ENCODE measurements at places on chromosomes 4 and X.

DNA sequence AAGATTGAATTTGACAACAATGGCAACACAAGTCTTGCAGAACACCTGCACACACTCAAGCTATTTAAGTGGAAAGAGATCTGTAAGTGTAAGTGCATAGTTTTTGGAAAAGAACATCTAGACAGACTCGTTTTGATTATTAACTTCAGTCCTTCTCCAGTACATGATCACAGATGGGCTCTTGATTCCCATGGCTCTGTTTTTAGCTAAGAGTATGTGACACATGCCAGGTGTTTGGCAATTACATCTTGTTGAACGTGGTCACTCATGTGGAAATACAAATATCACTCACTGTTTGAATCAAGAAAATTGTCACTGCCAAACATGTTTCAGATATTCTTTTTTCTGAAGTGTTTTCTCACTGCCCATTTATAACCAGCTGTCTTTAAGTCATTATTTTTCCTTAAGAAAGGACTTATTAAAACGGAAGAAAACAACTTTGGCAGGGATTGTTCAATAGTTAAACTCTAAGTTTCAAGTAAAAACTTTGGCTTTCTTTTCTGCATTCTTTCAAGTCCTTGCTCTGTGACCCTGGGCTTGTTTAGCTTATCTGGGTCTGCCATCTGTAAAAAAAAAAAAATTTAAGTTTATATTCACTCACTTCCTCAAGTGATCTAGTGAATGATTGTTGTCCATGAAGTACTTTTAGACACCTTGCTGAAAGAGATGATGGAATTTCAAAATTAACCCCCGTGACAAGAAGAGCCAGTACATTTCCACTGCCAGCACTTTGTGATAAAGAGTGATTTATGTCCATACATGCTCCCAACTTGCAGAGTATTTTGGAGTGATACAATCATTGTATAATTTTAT lies 125.4 kb downstream of the ATXN3L start:
- no peak for DNase-seq

DNA sequence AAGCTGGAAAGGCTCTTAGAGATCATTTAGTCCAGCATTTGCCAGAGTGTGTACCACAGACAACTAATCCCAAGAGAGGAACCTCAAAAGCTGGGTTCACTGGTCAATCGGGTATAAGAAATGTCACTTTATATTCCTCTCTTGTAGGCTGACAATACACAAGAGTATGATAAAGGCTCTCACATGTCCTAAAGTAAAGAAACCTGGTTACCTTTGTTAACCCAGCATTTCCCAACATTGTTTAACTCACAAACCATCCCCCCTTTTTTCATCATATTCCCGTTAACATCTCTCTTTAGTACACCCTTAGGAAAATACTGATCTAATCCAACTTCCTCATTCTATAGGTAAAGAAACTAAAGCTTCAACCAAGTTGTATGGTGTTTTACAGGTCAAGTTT lies 74.4 kb downstream of the MBNL3 start:
- DNase-seq, result no peak

GRCh38 chrX:46959101-46959500 lies 46.9 kb downstream of the JADE3 start:
- DNase-seq, result no peak

- no peak for DNase-seq
Measured at GRCh38 chrX:72050011-72050410, 81.7 kb downstream of the RTL5 start.

GRCh38 chrX:154751669-154752271 lies 893 bp upstream of the GAB3 start:
- DNase-seq, result no peak

GRCh38 chr4:173448608-173449379 lies 49.9 kb upstream of the SCRG1 start:
- no peak for DNase-seq

GRCh38 chr4:47686294-47686872 lies 151.5 kb downstream of the CORIN start:
- DNase-seq, result no peak

GRCh38 chr4:139300431-139301112 lies 733 bp upstream of the NAA15 start:
- no peak for DNase-seq

- no peak for DNase-seq
Measured at GRCh38 chr4:186248643-186249042, 17.3 kb upstream of the F11 start.

- DNase-seq, result no peak
Measured at GRCh38 chr4:163649557-163650091, 155.1 kb downstream of the TMA16 start.

DNA sequence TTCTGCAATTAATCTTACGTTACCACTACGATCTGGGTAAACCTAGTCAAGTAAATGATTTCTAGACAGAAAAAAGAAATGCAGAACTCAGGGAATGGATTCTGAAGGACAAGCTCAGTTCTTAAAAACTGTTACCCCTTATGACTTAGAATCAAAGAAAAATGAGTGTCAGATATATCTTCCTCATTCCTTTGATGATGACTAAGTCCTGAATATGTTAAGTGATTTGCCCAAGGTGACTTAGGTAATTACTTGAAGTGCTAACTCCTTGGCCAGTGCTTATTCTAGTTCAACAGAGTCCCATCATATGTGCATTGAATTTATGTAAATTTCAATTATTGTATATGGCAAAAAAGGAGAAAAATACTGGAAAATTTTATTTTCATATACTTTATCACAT lies 92.5 kb downstream of the PPEF1 start:
- DNase-seq, result no peak

DNA sequence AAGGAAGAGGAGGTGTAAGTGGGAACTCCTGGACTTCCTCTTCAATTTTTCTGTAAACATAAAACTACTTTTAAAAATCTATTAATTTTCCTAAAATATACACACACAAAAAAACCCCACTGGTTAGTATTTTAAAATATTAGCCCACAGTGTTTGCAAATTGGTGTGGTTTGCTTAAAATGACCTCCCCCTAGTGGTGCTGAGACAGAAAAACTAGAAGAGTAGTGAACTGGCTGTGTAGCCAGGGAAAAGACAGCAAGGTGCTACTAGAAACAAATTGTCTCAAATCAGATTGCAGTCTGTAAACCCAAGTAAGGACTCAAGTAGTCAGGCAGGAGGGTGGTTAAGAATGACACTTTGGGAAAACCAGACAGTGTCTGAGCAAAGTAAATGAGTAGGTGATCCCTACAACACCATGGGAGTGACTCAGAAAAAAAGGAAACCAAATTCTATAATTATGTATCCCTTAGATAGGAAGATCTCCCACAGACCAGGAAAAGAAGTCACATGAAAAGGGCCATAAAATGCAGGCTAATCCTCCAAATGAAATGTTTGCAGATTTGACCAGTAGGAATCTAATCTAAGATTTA lies 26.0 kb downstream of the AMTN start:
- DNase-seq, result no peak

DNA sequence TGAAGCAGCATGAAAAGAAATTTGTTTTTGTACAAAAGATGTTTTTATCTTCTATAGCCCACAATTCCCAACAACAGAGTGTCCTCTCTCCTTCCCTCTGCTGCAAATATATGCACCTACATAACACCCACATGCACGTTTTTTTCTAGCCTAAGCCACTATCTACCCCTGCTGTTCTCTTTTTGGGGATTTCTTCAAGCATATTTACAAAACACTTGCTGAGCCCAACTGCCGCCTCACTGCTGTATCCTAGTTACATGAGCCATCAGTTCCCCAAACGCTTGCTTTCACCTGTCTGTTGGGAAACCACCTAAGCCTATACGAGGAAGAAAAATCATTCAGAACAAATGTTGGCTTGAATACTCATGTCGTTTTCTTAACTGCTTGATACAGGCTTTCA lies 127.2 kb downstream of the CHRNA9 start:
- DNase-seq, result no peak

- peak; percentile 76 for DNase-seq
Measured at GRCh38 chrX:23901805-23902204, 5.9 kb downstream of the APOO start.

- DNase-seq, result no peak
Measured at GRCh38 chr4:30116401-30116800, 603.8 kb upstream of the PCDH7 start.

GRCh38 chr4:123406872-123407271 lies 10.3 kb downstream of the SPRY1 start:
- no peak for DNase-seq

GRCh38 chr4:125319311-125319710 lies 4.6 kb downstream of the FAT4 start:
- no peak for DNase-seq

DNA sequence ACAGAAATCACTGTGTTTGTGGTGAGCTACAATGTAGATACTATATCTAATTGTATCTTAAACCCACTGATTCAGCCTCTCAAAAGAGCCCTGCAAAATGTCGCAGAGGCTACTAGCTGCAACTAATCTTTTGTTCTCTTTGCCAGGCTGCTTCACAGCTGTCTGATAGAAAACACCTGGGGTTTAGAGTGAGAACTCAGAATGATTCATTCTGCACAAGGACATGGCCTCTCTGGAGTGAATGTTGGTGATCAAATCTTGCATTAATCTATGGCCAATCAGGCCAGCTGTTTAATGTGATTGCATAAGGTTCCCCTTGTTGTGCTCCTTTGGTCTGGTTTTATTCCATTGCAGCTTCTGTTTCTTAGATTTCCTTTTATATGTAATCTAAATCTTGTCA lies 100.3 kb downstream of the EMCN start:
- no peak for DNase-seq

DNA sequence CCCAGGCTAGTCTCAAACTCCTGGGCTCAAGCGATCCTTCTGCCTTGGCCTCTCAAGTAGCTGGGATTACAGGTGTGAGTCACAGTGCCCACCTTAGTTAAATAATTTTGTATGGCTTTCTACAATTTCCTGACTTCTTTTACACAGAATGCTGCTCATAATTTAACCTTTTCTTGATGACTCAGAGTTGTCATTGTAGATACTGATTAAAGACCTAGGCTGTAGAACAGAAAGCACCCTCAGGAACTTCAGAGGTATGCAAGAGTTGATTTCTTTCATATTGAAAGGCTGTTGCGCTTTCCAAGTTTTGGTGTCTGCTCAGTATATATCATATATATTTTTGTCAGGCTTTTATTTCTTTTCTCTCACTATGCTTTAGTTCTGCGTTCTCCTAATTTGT lies 21.1 kb upstream of the GPR34 start:
- no peak for DNase-seq

DNA sequence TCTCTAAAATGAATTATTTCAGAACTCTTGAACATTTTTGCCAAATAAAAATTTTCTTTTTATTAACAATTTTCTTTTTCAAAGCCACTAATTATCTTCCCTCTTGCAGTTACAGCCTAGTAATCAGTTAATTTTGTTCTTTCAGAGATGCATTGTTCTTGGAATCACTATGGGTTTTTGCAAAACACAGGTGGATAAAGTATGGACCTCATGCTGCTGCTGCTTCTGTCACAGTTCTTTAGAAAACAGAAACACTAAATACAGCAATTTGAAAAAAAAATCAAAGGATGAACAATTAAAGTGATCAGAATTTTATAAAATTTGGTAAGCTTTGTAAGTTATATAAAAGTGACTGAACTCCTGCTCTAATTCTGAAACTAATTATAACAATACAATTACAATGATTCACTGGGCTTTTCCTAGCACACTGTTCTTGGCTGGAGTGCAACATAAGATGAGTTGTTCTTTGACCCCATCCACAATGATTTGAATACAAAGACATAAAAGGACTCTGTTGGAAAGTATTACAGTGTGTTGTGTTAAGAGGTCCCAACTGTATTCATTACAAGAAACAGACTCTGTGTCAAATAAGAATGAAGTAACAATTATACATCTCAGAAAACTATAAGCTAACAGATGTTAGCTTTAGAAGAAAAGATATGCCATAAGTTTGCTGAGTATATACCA lies 59.4 kb upstream of the GK2 start:
- no peak for DNase-seq

- no peak for DNase-seq
Measured at GRCh38 chr4:52250154-52250553, 199.1 kb downstream of the SPATA18 start.

DNA sequence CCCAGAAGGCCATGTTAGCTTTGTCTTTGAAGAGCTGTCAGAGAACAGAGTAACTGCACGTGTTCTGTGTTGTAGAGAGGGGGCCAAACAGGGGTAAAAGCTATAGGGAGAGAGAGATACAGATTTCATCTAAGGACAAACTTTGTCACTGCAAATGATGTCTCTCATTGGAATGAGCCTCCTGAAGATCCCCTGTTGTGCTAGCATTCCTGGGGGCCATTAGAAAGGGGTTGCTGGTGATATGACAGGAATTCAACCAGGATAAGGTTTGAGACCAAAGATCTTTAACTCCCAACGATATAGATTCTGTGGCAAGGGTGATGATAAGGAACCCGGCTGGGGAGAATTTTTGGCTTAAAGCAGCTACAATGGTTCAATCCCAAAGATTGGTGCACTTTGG lies 16.8 kb downstream of the MID1 start:
- no peak for DNase-seq

GRCh38 chr4:6008766-6009385 lies 9.4 kb downstream of the C4orf50 start:
- DNase-seq, result no peak

GRCh38 chr4:162959046-162959445 lies 207.6 kb downstream of the NAF1 start:
- no peak for DNase-seq

DNA sequence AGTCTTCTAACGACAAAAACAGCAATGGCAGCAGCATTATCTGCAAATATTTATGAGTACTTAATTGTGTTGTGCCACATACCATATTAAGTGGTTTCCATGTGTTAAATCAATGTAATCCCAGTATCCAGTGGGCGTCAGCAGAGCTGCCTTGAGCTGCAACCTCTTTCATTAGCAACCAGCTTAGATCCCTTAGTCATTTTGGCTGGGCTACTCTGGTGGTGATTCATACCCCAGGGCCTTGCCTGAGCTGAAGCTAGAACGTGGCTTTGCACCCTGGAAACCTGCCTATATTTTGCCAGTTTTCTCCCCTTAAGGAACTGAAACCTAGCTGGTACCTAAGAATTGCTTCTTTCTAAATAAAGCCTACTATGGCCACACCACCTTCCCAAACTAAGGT lies 474.3 kb upstream of the FTHL17 start:
- DNase-seq, result peak; percentile 44
